Effector memory CD8-positive, alpha-beta T cell (primary cell): ENCODE measurements at places on chromosomes 5 and 9.

GRCh38 chr5:34833090-34833489 is 5.9 kb upstream of the TTC23L start:
- peaks cover 8% of the 10 kb centered on the region for H3K36me3 ChIP-seq
- DNase-seq, result no peak
- no peaks in the 10 kb centered on the region for H3K27me3 ChIP-seq

DNA sequence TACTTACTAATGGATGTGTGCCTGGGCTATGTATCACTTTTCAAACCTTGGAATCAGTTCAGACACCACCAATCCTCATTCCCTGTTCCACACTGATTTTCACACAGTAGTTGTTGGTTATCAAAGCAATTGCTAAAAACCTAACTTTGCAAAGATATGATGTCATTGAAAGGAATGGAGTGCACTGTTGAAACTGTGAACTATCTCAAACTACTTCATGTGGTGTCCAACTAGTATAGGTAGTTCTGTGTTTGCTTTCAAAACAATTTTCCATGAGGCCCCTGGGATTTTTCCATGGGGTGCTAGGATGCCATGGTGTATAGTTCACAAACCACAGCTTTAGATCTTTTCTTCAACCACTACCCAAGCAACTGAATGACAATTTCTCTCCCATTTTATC is 17.8 kb downstream of the INIP start:
- no peak overlapping the region for H3K27ac ChIP-seq
- H3K27me3 ChIP-seq, result no peaks in the 10 kb centered on the region
- DNase-seq, result no peak
- H3K36me3 ChIP-seq, result peaks cover 10% of the 10 kb centered on the region

GRCh38 chr5:150264667-150265603 is 24.6 kb downstream of the CAMK2A start:
- H3K27ac ChIP-seq, result no peak overlapping the region
- no peak overlapping the region for H3K4me3 ChIP-seq
- H3K27me3 ChIP-seq, result peaks cover 18% of the 10 kb centered on the region
- no peak for DNase-seq
- no peaks in the 10 kb centered on the region for H3K36me3 ChIP-seq

- no peak for DNase-seq
- H3K27ac ChIP-seq, result no peak overlapping the region
- H3K27me3 ChIP-seq, result peaks cover 64% of the 10 kb centered on the region
- H3K4me3 ChIP-seq, result no peak overlapping the region
- no peaks in the 10 kb centered on the region for H3K4me1 ChIP-seq
Measured at GRCh38 chr5:33539212-33539611, 98.4 kb downstream of the TARS1 start.

DNA sequence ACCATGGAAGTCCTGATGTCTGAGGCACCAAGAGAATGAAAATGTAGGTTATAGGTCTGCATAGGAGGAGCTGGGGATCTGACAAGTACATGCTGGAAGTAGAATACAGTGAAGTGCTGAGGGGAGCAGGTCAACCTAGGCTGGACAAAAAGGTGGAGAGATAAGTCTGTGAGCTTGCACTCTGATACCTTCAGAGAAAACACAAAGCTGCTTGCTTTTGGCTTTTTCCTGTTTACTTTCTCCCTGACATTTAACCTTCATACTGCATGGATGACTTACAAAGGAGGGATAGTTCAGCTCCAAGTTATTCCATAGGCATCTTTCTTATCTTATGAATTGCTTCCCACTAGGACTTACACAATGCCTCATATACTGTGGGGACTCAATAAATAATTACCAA is 256.7 kb upstream of the NREP start:
- no peak for DNase-seq
- no peaks in the 10 kb centered on the region for H3K4me1 ChIP-seq
- no peak overlapping the region for H3K27ac ChIP-seq
- H3K4me3 ChIP-seq, result no peak overlapping the region

GRCh38 chr5:80067016-80067415 is 31.9 kb downstream of the THBS4 start:
- H3K27ac ChIP-seq, result no peak overlapping the region
- peaks cover 2% of the 10 kb centered on the region for H3K4me1 ChIP-seq
- no peak overlapping the region for H3K4me3 ChIP-seq

- H3K27me3 ChIP-seq, result no peaks in the 10 kb centered on the region
- peaks cover 13% of the 10 kb centered on the region for H3K4me1 ChIP-seq
- H3K36me3 ChIP-seq, result peaks cover 47% of the 10 kb centered on the region
- no peak overlapping the region for H3K27ac ChIP-seq
- no peak for DNase-seq
- no peak overlapping the region for H3K4me3 ChIP-seq
Measured at GRCh38 chr9:135811801-135812200, 95.5 kb downstream of the CAMSAP1 start.

GRCh38 chr5:151020304-151021110 is at the start of gene GPX3:
Gene GPX3 (plus strand): TSS chr5:151020591. CDS start chr5:151020655, 64 bp downstream.
- H3K27ac ChIP-seq, result peak within 1 kb of the TSS; percentile 53
- peaks cover 14% of the 10 kb centered on the region for H3K4me1 ChIP-seq
- peaks cover 11% of the 10 kb centered on the region for H3K36me3 ChIP-seq

GRCh38 chr9:126564128-126564527 is 49.6 kb upstream of the LMX1B start:
- H3K4me3 ChIP-seq, result no peak overlapping the region
- no peak overlapping the region for H3K27ac ChIP-seq
- no peaks in the 10 kb centered on the region for H3K4me1 ChIP-seq
- H3K27me3 ChIP-seq, result peaks cover 94% of the 10 kb centered on the region
- H3K36me3 ChIP-seq, result no peaks in the 10 kb centered on the region

DNA sequence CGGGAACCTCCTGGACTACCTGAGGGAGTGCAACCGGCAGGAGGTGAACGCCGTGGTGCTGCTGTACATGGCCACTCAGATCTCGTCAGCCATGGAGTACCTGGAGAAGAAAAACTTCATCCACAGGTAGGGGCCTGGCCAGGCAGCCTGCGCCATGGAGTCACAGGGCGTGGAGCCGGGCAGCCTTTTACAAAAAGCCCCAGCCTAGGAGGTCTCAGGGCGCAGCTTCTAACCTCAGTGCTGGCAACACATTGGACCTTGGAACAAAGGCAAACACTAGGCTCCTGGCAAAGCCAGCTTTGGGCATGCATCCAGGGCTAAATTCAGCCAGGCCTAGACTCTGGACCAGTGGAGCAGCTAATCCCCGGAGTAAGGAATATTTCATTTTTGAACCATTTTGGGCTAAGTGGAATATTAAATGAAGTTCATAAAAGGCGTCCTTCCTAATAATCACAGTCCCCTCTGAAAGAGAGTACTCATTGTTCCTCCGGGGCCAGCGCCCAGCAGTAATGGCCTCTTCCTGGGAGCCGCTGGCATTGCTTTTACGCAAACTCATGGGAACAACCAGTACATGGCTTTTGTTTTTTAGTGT is 23.6 kb downstream of the QRFP start:
- DNase-seq, result no peak
- no peaks in the 10 kb centered on the region for H3K27me3 ChIP-seq
- no peak overlapping the region for H3K4me3 ChIP-seq
- no peaks in the 10 kb centered on the region for H3K4me1 ChIP-seq

DNA sequence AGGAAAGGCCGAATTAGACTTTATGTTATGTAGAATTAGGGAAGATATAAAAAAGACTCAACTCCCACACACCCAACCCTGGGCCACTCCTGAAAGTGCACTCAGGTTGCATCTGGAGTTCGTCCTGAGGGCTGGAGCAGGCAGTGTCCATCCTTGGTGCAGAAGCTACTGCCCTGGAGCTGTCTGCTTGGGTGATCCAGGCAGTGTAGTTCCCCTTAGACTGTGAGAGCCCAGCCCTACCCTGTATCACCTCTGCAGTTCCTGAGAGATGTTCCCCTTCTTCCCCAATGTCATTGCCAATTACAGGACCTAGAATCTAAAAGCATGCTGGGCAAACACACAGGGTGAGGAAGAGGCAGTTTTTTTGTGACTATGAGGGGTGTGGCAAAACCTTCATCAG is 368.3 kb upstream of the ST8SIA4 start:
- no peak overlapping the region for H3K27ac ChIP-seq
- no peaks in the 10 kb centered on the region for H3K27me3 ChIP-seq
- H3K36me3 ChIP-seq, result no peaks in the 10 kb centered on the region

- DNase-seq, result no peak
- no peaks in the 10 kb centered on the region for H3K36me3 ChIP-seq
- H3K27me3 ChIP-seq, result peaks cover 8% of the 10 kb centered on the region
- H3K4me1 ChIP-seq, result no peaks in the 10 kb centered on the region
- no peak overlapping the region for H3K27ac ChIP-seq
Measured at GRCh38 chr9:77672183-77672582, 24.1 kb upstream of the GNA14 start.

- peaks cover 16% of the 10 kb centered on the region for H3K36me3 ChIP-seq
- H3K27me3 ChIP-seq, result no peaks in the 10 kb centered on the region
- no peak for DNase-seq
- peaks cover 34% of the 10 kb centered on the region for H3K4me1 ChIP-seq
- peak overlapping the region; percentile 45 for H3K4me3 ChIP-seq
- H3K27ac ChIP-seq, result peak overlapping the region; percentile 54
Measured at GRCh38 chr5:95825495-95825894, 3.0 kb upstream of the GLRX start.

- H3K4me3 ChIP-seq, result no peak overlapping the region
- H3K27me3 ChIP-seq, result no peaks in the 10 kb centered on the region
- H3K36me3 ChIP-seq, result no peaks in the 10 kb centered on the region
- no peak overlapping the region for H3K27ac ChIP-seq
Measured at GRCh38 chr5:56026863-56027300, 32.1 kb upstream of the IL6ST start.

GRCh38 chr9:68706363-68707201 is 1.5 kb downstream of the PIP5K1B start:
- peaks cover 4% of the 10 kb centered on the region for H3K4me1 ChIP-seq
- H3K36me3 ChIP-seq, result no peaks in the 10 kb centered on the region
- peaks cover 72% of the 10 kb centered on the region for H3K27me3 ChIP-seq
- H3K4me3 ChIP-seq, result peak overlapping the region; percentile 74

GRCh38 chr9:37621273-37622121 is 29.1 kb upstream of the TOMM5 start:
- no peak overlapping the region for H3K27ac ChIP-seq
- no peak overlapping the region for H3K4me3 ChIP-seq
- DNase-seq, result no peak
- peaks cover 4% of the 10 kb centered on the region for H3K36me3 ChIP-seq
- no peaks in the 10 kb centered on the region for H3K4me1 ChIP-seq
- peaks cover 7% of the 10 kb centered on the region for H3K27me3 ChIP-seq

- H3K4me3 ChIP-seq, result no peak overlapping the region
- no peak overlapping the region for H3K27ac ChIP-seq
- H3K27me3 ChIP-seq, result no peaks in the 10 kb centered on the region
Measured at GRCh38 chr5:86403190-86403589, 214.6 kb upstream of the COX7C start.

DNA sequence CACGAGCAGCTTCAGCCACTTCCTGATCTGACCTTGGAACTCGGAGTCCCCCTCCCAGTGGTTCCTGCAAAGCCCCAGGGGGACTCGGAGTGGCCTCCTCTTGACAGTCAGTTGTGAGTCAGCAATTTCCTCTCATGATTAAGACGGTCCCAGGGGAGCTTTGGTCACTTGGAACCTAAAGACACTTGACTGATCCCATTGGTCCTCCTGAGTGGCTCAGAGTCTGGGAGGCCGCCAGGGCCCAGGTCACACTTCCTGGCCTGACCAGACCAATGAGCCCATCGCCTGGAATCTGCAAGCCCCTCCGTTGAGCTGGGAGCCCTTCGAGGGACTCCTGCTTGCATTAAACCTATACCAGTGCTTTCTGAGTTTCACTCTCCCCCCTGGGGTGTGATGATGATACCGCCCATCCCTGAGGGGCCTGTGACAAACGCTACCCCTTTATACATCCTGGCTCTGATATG is 29.1 kb downstream of the TSPAN17 start:
- peaks cover 3% of the 10 kb centered on the region for H3K36me3 ChIP-seq
- no peak for DNase-seq
- peaks cover 55% of the 10 kb centered on the region for H3K27me3 ChIP-seq
- no peaks in the 10 kb centered on the region for H3K4me1 ChIP-seq

DNA sequence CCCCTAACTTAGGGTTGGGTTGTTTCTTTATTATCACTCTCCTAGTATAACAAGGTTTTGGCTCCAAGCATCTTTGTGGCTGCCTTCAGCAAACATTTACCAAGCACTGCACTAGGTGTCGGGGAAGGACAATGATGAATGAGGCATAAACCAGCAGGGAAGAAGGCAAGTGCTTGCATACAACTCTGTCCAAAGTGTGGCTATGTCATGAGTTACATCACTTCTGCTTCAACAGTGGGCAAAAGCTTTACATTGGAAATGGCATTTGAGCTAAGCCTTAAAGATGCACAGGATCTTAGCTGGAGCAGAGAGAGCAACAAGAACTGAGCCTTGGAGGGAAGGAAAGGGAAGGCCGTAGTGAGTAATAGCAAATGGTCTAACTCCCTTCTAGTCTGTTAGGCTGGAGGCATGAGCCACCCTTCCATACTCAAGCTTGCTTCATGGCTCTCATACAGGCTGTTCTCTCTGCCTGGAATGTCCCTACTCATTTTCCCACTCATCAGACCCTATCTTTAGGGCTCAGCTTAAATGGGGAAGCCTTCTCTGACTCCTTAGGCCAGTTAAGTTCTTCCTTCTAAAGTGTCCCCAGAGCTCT is 121.8 kb downstream of the SEMA6A start:
- no peaks in the 10 kb centered on the region for H3K27me3 ChIP-seq
- no peak overlapping the region for H3K4me3 ChIP-seq
- H3K36me3 ChIP-seq, result peaks cover 3% of the 10 kb centered on the region
- no peak overlapping the region for H3K27ac ChIP-seq
- no peak for DNase-seq
- no peaks in the 10 kb centered on the region for H3K4me1 ChIP-seq

GRCh38 chr5:118857700-118858099 is 130.6 kb downstream of the DTWD2 start:
- H3K36me3 ChIP-seq, result no peaks in the 10 kb centered on the region
- no peak overlapping the region for H3K27ac ChIP-seq
- no peak for DNase-seq
- no peak overlapping the region for H3K4me3 ChIP-seq
- H3K27me3 ChIP-seq, result no peaks in the 10 kb centered on the region

- H3K4me3 ChIP-seq, result no peak overlapping the region
- DNase-seq, result peak; percentile 10
- H3K4me1 ChIP-seq, result peaks cover 12% of the 10 kb centered on the region
- no peaks in the 10 kb centered on the region for H3K27me3 ChIP-seq
Measured at GRCh38 chr5:99004960-99005359, 76.2 kb upstream of the CHD1 start.

DNA sequence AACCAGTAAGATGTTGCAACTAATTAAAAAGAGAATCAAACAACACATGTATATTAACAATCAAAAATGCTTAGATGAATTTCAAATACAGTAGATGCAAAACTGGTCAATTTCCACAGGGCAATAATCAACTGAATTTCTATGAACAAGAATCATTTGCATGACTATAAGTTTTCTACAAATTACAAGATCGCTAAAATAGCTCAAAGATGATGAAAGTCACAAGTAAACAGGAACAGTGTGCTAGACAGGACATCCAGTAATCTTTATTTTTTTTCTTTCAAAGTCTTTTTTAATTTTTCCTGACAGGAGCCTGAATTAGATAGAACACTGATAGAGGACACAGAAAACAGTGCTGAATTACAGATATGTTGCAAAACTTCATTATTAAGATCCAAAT is 608.2 kb upstream of the DAB2 start:
- H3K36me3 ChIP-seq, result no peaks in the 10 kb centered on the region
- H3K4me1 ChIP-seq, result no peaks in the 10 kb centered on the region
- H3K27me3 ChIP-seq, result no peaks in the 10 kb centered on the region
